ENCODE measurements at places on chromosomes 12 and 14.
A peak's percentile ranks its signal among the peaks of the same experiment; 100 is the strongest.

DNA sequence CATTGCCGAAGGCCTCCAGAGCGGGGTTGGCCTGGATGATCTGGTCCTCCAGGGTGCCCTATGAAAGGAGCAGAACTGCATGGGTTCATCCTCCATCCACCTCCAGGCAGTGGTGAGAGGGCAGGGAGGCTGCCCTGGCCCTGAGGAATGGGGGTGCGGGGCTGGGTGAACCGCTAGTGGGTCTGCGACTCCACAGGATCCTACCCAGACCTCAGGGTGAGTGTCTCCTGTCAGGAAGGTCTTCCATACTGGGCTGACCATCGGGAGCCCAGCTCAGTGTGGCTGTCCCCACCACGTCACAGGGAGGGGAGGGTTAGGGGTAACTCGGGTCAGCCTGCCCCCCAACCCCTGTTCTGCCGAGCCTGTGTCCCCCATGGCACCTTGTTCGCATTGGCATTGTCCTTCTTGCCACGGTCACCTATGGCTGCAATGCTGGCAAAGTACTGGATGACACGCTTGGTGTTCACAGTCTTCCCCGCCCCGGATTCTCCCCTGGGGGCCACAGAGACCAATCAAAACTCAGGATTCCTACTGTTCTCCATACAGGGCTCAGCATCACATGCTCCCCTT is 3.7 kb downstream of the MYH6 start:
- DNase-seq, result no peak

- peak; percentile 93 for DNase-seq
Observed at GRCh38 chr14:35121887-35122695, at the start of the genes PPP2R3C and PRORP. Gene PPP2R3C (minus strand): TSS chr14:35121990. CDS start chr14:35121959, 31 bp downstream. Gene PRORP (plus strand): TSS chr14:35122552. CDS start chr14:35123246, 694 bp downstream.

DNA sequence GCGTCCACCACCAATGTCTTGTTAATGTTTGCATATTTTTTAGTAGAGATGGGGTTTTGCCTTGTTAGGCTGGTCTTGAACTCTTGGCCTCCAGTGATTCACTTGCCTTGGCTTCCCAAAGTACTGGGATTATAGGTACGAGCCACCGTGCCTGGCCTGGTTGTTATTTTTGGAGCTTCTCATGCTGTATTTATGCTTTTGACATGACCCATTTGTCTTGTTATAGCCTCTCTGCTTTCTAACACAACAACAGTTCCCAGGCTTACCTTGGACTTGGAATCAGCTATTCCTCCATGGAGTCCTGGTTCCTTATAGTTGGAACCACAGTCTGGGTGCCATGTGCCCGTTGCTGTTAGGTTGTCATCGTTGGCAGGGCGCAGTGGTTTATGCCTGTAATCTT is 29.7 kb downstream of the ZNF410 start:
- no peak for DNase-seq

DNA sequence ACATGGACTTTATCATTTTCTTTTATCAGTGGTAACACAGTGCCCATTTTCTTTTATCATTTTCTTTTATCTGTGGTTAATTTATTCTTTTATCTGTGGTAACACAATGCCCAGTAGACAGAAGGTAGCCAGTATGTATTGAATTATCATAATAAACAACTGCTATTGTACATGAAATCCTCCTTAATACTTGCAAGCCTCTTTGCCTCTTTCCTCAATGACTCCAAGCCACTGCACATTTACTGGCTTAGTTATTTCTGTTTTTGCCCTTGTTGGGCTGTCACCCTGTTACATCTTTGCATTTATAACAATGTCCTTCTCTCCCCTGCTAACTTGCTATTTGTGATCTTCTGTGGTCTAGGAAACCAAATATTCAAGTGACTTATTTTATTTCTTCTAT is 345.0 kb downstream of the ATP23 start:
- no peak for DNase-seq

DNA sequence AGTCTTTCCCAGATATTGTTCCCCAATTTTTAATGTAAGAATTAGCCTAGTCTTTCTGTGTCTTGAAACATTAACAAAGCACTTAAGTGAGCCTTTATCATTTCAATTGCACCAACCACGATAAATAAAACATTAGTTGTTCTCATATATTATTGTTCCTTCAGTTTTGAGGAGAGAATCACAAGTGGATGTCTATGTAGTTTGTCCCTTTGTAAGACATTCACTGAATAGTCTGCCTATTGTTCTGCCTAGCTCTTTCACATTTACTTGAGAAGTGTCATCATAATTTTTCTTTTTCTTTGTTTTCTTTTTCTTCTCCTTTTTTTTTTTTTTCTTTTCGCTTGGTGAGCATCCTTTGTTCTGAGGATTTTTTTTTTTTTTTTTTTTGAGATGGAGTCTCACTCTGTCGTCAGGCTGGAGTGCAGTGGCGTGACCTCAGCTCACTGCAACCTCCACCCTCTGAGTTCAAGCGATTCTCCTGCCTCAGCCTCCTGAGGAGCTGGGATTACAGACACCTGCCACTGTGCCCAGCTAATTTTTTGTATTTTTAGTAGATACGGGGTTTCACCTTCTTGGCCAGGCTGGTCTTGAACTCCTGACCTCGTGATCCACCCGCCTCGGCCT is 129.7 kb downstream of the SYT1 start:
- no peak for DNase-seq

GRCh38 chr14:24369907-24370687 is 2.1 kb downstream of the NFATC4 start:
- no peak for DNase-seq

GRCh38 chr14:74840603-74841030 is 35.3 kb downstream of the PROX2 start:
- no peak for DNase-seq

GRCh38 chr12:55995366-55995765 is 1.7 kb upstream of the SUOX start:
- DNase-seq, result no peak

GRCh38 chr12:116876151-116876869 is 4.9 kb downstream of the HRK start:
- no peak for DNase-seq

GRCh38 chr14:34425095-34425851 is 36.8 kb downstream of the SPTSSA start:
- no peak for DNase-seq

DNA sequence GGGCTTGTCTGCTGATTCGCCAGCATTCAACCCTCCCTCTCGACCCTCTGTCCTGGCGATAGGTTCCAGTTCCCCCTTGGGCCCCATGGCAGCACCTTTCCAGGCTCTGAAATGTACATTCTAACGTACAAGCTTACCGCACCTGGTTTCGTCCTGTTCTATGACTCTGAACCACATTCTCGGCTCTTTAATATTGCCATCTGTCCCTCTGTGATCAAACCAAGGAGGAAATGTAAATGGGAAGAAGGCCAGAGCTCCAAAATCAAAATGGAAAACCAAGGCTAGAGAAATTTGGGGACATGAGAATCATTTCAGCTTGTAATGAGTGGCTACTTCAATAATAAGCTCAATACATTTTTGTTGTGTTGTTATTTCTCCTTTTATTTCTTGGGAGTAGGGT is 117.2 kb downstream of the TTC7B start:
- no peak for DNase-seq

DNA sequence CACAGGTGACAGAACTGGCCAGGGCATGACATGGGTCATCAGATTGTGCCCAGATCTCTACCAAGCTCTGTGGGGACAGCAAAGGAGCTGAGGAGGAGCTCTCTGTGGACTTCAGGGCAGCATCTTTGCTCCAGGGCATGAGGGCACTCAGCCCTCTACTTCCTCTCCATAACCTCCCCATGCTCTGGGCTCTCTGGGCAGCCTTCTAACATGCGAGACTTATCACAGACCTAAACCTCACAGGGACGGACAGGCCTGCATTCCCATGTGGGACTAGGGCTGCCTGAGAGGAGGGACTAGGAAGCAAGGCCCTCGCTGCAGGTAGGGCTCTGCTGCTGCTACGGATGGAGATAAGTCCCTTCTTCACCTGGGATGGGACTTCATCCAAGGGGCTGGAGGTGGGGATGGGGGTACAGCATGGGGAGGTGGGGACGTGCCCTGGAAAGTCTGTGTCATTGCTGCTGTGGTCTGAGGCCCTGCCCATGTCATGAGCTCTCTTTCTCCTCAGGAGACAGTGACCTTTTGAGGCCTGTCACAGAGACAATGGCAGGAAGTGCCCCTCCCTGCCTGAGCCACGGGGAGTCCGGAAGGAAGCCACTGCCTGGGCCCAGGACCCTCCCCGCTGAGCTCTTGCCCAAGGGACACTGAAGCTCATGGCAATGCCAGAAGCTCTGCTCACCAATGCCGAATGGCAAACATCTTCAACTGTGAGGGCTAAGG is 44.1 kb downstream of the PITPNM2 start:
- DNase-seq, result peak; percentile 31

DNA sequence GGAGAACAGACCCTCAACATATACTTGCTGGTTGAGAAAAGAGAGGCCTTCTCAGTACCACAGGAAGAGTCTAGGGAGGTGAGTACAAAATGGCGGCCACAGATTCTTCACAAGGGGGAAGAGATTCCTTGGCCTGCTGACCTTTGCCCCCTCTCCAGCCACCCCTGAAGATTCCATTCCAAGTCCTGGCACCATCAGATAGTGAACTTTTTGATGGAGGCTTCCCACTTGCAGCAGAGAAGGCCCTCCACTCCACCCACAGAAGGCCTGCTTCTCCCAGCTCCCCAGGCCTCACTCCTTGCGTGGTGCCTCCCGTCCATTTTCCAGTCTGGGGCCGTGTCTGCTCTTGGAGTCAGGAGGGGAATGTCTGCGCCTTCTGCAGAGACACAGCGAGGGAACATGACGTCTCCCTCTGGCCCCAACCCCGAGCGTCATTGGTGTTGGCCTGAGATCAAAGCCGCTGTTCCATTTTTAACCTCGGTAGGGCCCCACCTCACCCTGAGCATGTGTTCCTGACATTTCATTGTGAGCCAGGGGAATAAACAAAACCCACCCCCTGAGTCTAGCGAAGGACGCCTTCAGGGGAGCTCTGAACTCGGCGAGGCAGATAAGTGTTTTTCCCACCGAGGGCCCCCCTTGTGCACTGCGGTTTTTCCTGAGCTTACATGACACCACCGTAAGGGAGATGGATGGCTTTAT is 268.7 kb upstream of the TBX3 start:
- DNase-seq, result no peak

DNA sequence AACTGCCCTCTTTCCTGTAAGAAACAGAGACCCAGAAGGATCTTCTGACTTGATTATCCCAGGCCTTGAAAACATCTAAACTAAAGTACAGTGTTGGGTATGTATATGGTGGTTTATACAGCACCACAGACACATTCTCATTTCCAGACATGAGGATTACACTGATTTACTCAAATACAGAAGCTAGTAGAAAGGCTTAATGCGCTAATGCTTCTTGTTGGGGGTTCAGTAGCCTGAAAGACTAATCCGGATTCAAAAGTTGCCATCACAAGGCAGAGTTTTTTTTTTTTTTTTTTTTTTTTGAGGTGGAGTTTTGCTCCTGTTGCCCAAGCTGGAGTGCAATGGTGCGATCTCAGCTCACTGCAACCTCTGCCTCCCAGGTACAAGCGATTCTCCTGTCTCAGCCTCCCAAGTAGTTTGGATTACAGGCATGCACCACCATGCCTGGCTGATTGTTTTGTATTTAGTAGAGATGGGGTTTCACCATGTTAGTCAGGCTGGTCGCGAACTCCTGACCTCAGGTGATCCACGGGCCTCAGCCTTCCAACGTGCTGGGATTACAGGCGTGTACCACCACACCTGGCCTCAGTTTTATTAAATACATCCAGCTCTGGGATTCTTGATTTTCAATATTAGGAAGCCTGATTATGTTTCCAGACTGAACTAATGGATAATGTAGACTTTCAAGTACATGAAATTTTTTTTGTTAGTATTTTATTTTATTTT is 46.3 kb upstream of the HECTD1 start:
- DNase-seq, result no peak

GRCh38 chr12:3770891-3771290 is 18.0 kb upstream of the CRACR2A start:
- DNase-seq, result no peak
